Esophagus squamous epithelium (tissue), 5 donors: ENCODE measurements at places on chromosomes 5 and 9.

GRCh38 chr5:54254482-54255198 lies 55.7 kb downstream of the ARL15 start:
- no peak for DNase-seq

GRCh38 chr5:90865180-90865579 lies 306.6 kb downstream of the ADGRV1 start:
- no peak for DNase-seq

GRCh38 chr9:96186591-96187011 lies 115.4 kb downstream of the HSD17B3 start:
- no peak for DNase-seq

- no peak for DNase-seq
These were observed 11.7 kb downstream of the KCNV2 start for GRCh38 chr9:2729003-2729402.

- no peak for DNase-seq
These were observed 54.9 kb downstream of the DUSP1 start for GRCh38 chr5:172715931-172716682.

DNA sequence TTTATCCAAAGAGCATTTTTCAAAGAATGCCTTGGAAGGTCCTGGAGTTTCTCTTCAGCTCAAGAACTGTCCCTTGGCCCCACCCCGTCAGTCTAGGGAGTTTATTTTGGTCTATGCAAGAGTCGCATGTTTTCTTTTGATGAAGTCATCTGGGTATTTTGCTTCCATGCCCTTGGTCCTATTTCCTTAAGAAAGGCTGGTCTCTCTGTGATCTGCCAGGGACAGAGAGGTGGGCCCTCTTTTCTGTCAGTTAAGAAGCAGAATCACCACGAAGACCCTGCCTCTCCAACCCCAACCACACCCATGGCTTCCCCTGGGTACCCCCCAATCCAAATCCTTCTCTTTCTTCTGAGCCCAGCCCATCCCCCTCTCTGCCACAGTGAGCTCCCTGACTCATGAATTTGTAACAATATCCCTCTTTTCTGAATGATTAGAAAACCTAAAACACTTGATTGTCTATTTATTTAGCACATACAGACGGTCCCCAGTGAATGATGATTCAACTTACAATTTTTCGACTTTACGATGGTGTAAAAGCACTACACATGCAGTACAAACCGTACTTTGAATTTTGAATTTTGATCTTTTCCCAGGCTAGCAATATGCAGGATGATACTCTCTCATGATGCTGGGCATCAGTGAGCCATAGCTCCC lies 163.5 kb upstream of the ADRA1B start:
- no peak for DNase-seq

DNA sequence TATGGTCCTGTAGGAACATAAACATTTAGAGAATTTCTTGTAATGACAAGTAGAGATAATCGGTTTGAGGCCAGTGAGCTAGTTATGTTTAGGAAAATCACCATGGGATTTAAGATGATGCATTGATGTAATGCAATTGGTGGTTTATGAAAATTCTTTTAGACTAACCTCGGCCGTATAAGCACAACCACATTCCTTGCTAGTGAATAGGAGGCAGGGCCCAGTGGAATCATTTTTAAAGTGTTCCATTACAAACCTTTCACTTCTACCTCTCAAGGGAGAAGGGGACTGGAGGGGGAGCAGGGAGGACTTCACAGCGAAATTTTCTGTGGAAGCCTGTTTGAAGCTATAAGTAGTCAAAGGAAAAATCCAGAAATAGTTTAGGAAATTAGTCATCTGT lies 71.8 kb upstream of the NFIL3 start:
- no peak for DNase-seq

DNA sequence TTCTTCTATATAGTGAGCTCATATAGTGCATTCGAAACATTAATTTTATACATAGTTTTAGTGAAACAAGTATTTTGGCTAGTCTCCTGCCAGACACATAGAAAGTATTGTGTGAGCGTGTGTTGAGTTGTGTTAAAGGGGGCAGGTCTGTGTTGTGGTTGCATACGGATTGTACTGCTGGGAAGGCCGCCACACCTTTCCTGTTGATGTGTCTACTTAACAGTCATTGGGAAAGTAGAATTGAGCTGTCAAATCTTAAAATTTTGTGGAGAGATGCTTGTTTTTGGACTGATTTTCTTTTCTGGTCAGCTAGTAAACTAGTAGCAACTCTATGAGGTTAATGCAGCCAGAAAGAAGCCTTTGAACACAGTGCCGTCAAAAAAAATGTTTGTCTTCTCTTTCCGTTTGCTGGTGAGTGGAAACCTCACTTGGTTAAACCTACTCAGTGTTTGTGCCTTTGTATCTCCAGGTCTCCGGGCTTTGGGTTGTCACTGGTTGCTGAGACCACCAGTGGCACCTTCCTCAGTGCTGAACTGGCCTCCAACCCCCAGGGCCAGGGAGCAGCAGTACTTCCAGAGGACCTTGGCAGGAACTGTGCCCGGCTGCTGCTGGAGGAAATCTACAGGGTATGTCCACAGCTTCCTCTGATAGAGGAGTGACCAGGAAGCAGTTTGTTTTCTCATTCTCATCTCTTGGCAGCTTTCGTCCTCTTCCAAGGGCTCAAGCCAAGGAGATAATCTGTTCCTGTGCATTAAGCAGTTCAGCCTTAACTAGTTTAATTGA lies 51.5 kb downstream of the RCL1 start:
- DNase-seq, result no peak

DNA sequence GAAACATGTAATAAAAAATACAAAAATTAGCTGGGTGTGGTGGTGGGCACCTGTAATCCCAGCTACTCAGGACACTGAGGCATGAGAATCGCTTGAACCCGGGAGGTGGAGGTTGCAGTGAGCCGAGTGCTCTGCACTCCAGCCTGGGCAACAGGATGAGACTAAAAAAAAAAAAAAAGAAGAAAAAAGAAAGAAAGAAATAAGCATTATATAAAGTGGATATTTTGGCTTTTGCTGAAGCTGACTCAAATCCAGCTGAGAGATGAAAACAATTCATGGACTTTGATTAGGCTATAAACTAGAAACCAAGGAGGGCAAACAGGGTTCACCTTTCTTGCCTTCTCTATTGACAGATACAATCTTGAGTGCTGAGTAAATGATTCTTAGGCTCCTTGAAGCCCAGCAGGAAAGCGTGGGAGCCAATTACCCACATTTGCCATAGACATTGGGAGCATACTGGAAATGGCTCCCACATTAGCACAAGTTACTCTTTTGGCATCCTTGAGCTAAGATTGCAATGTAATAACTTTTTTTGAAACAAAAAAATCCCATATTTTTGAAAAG lies 2.4 kb upstream of the BTF3 start:
- DNase-seq, result no peak

DNA sequence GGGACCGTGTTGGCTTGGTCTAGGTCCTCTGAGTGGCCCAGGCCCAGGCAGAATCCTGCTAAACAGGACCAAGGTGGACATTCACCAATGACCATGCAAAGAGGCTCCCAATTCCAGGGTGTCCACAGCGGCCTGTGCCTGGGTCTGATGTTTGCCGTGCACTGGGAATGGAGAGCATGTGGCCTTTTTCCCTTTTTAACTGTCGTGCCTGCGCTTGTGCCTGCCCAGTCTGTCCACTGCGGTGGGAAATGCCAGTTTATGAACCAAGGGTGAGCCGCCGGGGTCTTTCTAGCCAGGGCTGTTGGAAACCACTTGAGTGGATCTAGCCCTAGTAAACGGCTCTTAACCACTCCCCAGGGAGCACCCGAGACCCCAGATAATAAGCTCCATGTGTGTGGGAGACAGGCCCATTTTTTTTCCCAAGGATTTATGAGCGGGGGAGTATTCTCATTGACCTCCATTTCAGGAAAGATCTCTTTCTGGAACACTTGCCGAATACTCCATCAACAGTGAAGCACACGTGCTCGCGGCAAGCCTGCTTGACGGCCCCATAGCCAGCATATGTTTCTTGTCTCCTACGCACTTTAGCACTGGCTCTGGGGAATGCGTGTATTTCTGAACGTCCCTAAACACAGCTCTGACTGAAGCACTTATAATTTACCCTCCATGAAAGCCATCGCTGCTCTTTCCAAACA lies 93.2 kb upstream of the PHYKPL start:
- no peak for DNase-seq

- no peak for DNase-seq
These were observed 281.9 kb upstream of the NMUR2 start for GRCh38 chr5:152686931-152687330.

GRCh38 chr5:82168294-82168693 lies 109.9 kb downstream of the RPS23 start:
- no peak for DNase-seq
